Right renal pelvis (tissue), 4 donors: ENCODE measurements at places on chromosomes 16 and 17.

DNA sequence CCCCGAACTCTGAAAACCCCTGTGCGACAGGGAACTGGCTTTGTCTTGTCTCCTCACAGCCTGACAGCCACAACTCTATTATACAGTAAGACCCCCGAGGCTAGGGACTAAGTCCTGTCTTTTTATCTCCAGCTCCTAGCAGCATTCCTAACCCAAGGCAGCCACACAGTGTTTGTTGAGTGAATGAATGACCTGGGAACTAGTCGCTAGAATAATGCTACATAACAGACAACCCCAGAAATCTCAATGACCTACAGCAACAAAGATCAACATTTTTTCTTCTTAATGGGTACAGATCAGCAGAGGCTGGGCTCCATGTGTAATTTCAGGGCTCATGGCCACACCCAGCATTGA is 71.4 kb upstream of the TNRC6C start:
- DNase-seq: no peak

- DNase-seq: no peak
These were observed 13.3 kb upstream of the NUDT16L1 start for GRCh38 chr16:4679850-4680636.

DNA sequence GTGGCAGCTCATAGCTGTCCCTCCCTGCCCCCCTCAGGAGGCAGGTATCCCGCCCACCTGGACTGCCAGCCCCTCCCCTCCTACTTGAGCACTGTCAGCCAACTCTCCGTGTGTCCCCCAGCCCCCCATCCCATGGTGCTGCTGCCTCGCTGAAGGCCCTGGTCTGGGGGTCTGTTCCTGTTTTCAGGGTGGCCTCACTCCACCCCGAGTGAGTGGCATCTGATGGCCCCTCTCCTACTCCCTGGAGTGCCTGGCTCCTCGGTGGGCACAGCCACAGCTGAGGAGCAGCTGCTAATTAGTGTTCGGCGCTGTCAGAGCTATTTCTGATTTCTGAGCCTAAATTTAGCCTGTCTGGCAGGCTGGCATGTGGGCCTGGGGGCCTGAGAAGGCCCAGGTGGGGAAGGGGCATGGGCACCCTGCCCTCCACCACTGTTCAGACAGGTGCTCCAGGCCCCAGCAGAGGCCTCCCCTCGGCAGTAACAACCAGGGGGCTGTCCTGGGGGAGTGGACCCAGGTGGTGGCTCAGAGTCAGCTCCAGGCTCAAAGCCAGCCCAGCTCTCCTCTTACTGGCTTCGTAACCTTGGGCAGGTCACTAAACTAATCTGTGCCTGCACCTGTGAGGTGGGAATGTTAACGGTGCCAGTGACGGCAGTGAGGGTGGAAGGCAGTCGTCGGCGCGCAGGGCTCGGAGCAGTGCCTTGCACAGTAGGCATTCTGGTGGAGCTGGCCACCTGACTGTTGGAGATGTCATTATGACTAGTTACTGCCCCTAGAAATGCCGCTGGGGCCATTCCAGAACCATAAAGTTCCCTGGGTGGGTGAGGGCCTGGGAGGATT is 6.5 kb downstream of the FMNL1 start:
- no peak for DNase-seq

GRCh38 chr17:40095944-40096791 is 4.2 kb downstream of the NR1D1 start:
- DNase-seq: no peak

DNA sequence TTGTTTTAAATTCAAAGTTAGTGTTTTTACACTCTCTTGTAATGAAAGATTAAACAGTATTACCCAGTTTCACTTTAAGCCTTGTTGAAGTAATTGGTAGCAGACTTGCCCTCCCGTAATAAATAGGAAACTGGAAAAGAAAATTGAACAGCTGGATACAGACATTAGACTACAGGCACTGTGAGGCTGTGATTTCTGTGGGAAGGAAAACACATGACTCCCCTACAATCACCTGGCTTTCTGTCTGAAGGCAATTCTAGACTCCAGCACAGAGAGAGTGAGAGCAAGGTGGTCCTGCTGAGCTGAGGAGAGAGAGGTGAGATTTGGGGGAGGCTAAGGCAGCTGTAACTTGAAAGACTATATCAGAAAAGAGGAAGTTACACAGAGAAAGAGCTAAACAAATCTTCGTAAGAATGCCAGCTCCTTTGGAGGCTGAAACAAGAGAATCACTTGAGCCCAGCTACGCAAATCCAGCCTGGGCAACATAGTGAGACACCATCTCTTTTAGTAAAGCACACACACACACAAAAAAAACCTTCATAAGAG is 57.8 kb upstream of the CDYL2 start:
- DNase-seq: no peak

DNA sequence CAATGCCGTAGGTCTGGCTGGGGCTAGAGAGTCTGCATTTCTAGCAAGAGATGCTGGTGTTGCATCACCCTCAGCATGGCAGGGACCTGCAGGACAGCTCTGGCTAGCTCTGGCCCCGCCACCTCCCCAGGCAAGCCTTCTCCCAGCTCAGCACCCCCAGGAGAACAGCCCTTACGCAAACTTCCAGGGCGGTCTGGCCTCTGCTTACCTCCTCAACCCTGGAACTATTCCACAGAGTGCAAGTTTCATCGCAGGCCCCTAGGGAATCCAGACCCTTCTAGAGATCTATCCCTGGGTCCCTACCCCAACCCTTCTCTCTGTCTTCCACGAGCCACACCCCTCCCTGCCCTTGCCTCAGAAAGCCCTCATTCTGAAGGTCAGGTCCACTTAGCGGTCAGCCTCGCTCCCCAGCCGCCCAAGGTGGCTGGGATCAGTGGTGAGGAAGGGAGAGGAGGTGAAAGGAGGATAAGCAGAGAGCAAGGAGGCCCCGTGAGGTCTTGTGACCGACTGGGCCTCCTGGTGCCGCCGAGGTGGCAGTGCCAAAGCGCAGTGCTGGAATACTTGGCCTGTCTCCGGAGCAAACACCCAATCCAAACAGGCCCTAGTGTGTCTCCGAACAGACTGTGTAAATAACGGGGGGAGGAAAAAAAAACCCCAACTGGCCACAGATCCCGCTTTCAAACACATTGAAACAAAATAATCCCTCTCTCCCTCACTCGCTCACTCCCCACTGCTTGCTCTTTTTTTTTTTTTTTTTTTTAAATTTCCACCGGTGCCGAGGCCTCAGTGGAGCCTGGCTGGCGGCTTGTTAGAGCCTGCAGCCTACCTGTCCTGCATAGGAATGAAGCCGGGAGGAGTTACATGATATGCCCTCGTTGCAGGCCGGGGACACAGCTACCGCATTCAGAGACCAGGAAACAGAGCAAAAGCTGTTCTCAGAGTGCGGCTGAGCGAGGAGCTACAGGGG is 380.9 kb downstream of the SOX9 start:
- DNase-seq: no peak

- DNase-seq: no peak
These were observed 318.4 kb downstream of the SEC14L1 start for GRCh38 chr17:77459018-77459755.

DNA sequence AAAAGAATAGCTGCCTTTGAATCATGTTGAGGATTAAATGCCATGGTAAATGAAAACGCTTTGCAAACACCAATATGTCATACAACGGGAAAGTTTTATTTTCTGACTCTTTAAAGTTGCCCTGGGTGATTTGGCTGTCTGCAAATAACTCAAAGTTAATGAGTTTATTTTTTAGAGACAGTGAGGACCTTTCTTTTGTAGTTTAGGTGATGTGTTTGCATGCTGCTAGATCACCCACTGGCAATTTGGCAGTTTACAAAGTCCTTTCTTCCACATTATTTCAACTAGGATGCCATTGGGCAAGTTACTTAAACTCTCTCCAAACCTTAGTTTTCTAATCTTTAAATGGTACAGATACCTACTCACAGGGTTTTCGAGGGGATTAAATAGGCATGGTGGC is 37.8 kb downstream of the GDE1 start:
- DNase-seq: no peak

- no peak for DNase-seq
These were observed 32.4 kb downstream of the SMYD4 start for GRCh38 chr17:1797323-1797722.

GRCh38 chr16:20803561-20804214 is 2.6 kb downstream of the ERI2 start:
- no peak for DNase-seq

- DNase-seq: no peak
These were observed 211.1 kb downstream of the IRX3 start for GRCh38 chr16:54075446-54075845.

DNA sequence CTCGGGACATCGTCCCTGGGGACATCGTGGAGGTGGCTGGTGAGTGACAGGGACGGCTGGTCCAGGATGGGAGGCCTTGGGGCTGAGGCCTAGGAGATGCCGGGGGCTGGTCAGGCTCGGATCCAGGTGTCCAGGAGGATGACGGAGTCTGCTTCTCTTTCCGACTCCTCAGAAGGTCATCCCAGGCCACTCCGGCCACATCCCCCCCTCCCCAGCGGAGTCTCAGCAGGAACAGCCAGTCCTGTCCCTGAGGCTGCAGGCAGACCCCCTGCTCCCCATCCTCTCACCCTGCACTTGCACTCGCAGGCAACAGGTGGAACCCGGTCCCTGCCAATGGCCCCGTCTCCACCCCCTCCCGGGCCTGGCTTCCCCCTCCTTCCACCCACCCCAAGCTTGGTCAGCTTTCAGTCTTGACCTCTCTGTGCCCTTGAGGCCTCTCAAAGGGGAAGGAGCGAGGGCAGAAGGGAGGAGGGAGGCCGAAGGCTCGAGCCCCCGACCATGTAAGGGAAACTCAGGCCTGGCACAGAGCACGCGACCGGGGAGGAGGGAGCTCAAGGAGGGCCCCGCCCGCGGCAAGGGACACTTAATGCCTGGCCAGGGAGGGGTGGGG is 4.4 kb downstream of the ATP2A1 start:
- no peak for DNase-seq

DNA sequence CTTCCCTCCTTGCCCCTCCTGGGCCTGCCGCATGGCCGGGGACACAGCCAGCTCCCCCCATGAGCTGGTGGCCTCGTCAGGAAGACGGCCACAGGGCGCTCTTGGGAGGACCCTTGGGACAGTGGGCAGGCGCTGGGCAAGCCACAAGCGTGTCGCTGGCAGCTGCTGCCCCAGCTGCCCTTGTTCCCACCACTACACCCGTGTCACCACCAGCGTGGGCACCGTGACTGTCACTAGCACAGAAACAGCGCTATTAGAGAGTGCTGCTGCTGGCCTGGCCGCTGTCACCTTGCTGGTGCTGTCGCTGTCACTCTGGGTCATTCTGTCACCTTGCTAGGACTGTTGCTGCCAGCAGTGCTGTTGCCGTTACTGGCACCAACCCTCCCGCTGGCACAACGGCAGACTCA is 47.2 kb downstream of the ZFPM1 start:
- DNase-seq: no peak

DNA sequence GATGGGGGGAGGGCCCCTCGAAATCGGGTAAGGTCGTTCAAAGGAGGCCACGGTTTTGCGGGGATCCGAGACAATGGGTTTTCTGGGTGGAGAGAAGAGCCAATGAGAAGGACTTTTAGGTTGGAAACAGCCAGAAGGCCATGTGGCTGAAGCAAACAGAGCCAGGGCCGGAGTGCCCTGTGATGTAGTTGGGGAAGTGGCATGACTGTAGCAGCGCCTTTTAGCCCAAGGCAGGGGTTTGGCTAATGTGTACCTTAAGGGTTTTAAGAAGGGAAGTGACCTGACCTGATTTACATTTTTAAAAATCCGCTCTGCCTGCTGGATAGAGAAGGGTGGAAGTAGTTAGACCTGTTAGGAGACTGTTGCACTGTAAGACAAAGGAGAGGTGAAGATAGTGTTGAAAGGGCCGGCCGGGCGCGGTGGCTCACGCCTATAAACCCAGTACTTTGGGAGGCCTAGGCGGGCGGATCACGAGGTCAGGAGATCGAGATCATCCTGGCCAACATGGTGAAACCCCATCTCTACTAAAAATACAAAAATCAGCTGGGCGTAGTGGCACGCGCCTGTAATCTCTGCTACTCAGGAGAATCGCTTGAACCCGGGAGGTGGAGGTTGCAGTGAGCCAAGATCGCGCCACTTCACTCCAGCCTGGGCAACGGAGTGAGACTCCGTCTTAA is 1.0 kb downstream of the LYRM1 start:
- no peak for DNase-seq

- no peak for DNase-seq
These were observed 18.0 kb downstream of the ABCC12 start for GRCh38 chr16:48137822-48138221.

DNA sequence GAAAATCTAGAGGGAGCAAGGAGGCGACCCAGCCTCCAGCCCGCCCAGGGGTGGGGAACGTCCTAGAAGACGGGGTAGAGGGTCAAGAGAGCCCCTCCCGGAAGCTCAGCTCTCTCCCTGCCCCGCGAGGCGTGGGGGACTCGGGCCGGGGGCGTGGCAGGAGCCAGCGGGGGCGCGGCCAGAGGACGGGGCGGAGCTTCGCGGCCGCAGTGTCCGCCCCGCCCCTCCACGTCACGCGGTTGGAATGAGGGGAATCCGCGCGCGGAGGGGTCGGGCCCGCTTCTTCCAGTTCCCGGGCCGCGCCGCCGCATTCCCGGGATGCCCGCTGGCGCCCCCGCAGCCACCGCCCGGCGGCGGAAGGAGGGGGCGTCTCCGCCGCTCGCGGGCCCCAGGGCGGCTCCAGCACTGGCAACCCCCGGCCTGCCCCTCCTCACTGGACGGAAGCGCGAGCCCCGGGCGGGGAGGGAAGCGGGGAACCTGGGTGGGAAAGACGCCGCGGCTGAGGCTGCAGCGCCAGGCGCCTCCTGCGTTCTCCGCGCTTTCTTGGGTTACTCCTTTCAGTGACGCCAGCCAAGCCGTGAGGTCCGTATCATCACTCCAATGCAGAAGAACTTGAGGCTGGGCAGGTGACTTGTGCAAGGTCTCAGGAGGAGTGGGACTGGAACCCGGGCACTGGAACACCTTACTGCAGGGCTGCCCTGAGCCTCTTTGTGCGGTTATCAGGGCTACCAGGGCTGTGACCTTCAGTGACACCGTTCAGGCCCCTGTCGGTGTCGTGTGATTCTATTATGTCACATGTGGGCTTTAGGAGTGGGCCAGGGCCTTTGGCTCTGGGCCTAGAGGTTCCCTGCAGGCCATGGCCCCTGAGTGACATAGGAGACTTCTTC is 4.3 kb downstream of the MYO1C start:
- peak; percentile 77 for DNase-seq

DNA sequence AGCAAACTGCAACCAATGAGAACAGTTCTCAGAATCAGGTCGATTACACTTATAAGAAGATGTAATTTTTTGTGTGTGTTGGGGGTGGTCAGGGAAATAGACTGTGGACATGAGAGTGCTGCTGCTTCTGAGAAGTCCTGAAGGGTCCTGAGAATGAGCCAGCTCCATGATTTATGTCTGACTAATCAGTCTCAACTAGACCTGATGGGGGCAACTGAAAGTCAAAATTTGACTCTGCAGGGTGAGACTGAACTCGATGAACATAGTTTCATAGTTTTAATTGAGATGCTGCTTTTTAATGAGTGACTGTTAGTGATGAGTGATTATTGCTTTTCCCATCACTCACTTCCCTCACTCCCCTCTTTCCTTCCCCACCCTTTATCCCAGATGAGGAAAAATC is 37.3 kb downstream of the SMARCE1 start:
- DNase-seq: no peak

GRCh38 chr16:85350973-85351372 is 238.7 kb upstream of the CIBAR2 start:
- no peak for DNase-seq

- DNase-seq: no peak
These were observed 797 bp upstream of the RAB11FIP3 start for GRCh38 chr16:424623-425081.
